ENCODE measurements at places on chromosomes 5 and 9.
A peak's percentile ranks its signal among the peaks of the same experiment; 100 is the strongest.

DNA sequence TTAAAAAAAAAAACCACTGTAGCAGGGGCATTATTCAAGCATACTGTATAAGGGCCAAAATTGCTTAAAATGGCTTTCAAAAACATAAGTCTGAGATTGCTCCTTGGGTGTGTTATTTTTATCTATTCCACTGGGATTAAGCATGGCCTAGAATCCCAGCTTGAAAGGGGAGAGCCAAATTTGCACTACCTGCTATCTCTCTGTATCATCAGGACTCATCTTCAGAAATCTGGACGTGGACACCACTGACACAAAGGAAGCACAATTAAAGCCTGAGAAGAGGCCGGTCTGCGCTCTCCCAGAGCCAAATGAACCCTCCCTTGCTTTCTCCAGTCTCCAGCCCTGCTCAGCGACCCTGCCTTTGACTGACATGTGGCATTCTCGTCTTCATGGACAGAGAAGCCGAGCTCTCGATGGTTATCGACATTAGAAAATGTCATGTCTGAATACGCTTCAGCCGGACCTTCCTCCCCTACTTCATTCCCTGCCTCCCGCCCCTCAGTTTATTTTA, 151.3 kb downstream of the EBF1 start:
- DNase-seq: no peak

- no peak for DNase-seq
These were observed 23.1 kb downstream of the MLLT3 start for GRCh38 chr9:20599195-20599594.

- DNase-seq: no peak
These were observed 70.6 kb downstream of the MAST4 start for GRCh38 chr5:66666778-66667177.

DNA sequence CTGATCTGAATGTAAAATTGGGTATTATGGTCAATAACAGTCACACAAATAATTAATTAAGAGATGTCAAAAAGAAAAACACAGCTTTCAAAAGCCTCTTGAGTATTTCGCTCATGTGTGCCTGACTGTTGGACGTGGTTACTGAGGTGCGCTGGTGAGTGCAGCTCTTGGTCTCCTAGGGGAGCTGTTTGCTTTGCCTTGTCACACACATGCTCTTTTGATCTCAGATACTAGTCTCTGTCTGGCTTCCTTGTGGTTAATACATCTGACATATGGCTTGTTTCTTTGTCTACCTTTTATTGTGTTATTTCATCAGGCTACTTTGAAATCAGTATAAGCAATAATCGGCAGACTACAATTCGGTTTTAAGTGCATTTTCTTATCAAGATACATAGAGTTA, 51.5 kb downstream of the PCSK1 start:
- DNase-seq: no peak

DNA sequence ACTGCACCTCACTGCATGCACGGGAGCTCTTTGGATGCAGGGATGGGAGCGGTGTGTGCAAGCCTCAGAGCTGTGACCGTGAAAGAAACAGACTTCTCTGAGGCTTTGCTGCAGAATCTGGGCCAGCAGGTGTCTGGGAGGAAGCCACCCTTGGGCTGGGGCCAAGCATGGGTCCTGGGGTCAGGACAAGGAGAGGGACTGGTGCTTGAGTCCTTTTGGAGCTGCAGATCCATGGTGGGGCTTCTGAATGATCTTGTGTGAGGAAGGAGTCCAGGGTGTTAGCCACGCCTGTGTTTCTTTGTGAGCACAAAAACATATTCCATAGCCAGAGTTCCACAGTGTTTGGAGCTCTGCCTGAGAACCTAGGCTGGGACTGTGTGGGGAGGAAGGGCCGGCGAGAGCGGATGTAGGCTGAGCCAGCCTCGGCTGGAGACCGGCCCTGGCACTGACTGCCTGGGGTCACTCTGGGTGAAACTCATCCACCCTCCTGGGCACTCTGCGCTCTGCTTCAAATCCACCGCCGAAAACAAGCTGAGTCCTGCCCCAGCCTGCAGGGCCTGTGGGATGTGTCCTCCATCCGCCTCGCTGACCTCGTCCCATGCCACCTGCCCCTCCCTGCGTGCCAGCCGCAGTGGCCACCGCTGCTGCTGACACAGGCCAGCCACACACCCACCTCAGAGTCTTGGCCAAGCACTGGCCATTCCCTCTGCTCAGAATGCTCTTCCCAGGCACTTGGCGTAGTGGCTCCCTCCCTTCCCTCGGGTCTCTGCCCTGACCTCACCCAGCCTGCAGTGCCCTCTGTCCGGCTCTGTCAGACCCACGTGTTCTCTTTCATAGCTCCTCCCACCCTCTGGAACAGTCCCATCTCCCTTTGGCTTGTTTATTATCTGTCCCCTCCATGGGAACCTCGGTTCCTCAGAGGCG, 26.7 kb downstream of the ERGIC1 start:
- no peak for DNase-seq

DNA sequence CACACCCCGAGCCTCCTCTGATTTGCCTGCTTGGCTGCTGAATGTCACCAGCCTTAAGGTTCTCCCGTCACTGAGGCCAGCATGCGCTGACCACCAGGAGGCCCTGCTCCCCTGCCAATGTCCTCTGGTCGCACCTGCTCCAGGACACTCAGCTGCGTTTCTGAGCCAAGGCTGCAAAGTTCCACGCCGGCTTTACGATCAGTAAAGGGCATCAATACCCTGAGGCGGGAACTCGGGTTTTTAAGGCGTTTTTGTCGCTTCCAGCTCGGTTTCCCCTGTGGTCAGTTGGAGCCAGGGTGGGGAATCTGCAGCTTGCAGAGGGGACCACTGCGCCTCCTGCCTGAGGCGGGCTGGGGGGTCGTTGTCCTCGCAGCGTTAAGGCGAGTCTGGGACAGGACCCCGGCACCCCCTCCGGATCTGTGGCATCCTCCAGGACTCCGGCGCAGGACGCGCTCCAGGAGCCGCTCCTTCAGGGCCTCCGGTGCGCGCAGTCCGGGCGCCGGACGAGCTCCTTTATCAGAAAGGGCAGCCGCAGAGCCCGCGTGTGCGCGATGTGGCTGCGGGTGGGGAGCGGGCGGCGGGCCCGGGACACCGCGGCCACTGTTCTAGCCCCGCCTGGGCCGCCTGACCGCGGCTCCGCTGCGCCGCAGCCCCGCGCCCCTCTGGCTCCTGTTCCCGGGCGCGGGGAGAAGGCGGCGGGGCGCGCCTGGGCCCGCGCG, 24.1 kb upstream of the FLT4 start:
- no peak for DNase-seq

- DNase-seq: peak; percentile 74
These were observed 16.0 kb downstream of the ANXA6 start for GRCh38 chr5:151141535-151141934.

Measured in stimulated activated naive CD8-positive, alpha-beta T cell treated with anti-CD3 and anti-CD28 coated beads, Interleukin-15, Interleukin-2, amounts not matched to agents 100 U/mL and 50 U/mL, for 24 hours (primary cell).